ENCODE measurements at places on chromosomes 12 and 14. TPM values are rescaled to one million over a fixed set of nuclear protein-coding genes. Genes with fewer than 3 reads are reported as not detected.

CARMIL3 gene
- total RNA-seq, result not detected

SYCP3 gene
- not detected for total RNA-seq

PTPRO gene
- total RNA-seq, result 0.06 TPM

GLIPR1 gene
- 1.1 TPM for total RNA-seq

OLR1 gene
- under 0.01 TPM for total RNA-seq

ALX1 gene
- 0.16 TPM for total RNA-seq

NANOG gene
- not detected for total RNA-seq

TBX3 gene
- 4.5 TPM for total RNA-seq

SUPT16H gene
- 87.7 TPM for total RNA-seq

HOXC5 gene
- not detected for total RNA-seq

IAPP gene
- total RNA-seq, result not detected

EPYC gene
- total RNA-seq, result not detected

SIX1 gene
- total RNA-seq, result 0.06 TPM

CLEC4D gene
- total RNA-seq, result not detected

KRT75 gene
- not detected for total RNA-seq

RNF41 gene
- total RNA-seq, result 138 TPM

ADSS1 gene
- total RNA-seq, result 5.9 TPM

MEG3 gene
- 3.1 TPM for total RNA-seq

FGF23 gene
- total RNA-seq, result not detected

GALNT8 gene
- total RNA-seq, result 0.13 TPM

SIRT4 gene
- total RNA-seq, result 1.1 TPM
